ENCODE measurements at places on chromosomes 3 and 15.
A peak's percentile ranks its signal among the peaks of the same experiment; 100 is the strongest.

DNA sequence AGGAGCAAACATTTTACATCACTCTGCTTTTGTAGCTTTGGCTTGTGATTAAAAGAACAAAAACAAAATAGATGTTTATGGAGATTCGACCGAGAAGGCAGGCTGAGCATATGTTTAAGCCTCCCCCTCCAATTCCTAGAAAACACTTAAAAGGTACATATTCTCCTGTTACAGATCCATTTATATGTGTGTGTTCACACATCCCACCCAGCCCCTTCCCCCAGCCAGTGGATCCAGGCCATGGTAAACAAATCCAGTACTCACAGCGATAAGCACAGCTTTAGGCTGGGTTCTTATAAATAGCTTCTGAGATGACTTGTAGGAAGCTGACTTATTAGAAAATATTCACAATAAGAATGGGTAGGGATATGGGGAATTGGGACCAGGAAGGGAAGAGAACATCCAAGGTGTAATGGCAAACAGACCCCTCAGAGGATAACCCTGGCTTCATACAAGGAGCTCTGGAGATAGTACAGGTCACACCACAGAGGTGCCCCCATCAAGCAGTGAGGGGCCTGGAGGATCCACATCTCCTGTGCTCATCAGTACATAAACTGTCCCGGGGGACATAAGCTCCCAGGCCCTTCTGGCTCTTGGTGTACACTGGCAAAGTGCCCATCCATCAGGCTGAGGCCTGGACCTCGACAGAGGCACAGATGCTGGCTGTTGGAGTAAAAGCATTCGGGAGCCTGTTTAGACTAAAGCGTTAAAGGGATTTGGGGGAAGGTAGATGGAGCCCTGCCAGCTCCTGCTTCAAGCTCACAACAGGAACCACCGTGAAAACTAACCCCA is 70.0 kb upstream of the UBE2E1 start:
- DNase-seq = no peak

DNA sequence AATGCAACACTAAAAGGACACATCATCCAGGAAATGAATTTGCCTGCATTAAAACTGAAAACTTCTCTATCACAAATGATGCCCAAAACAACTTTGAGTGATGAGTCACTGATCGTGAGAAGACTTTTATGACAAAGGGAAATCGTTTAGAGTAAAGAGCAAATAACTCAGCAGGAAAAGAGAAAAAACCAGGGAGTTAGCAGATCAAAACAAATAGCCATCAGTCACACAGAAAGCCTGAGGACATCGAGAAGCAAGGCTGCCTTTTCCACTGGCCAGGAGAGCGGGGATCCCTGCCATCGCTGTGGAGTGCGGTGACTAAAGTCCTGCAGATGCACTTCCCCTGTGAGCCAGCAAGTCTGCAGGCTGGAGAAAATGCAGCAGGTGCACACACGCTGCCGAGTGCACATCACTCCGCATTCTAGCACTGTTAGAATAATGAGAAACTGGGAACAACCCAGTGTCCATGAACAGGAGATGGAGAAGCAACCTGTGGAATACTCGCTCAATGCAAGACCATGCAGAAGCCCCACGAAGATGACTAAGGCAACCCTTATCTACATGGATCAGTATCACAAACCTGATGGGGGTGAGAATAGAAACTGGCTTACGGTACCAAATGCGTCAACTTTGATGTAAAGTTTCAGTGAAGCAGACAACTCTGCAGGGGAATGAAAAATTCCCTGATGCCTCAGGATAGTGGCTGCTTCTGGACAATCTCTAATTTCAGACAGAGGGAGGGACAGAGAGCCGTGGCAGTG is 86.4 kb downstream of the NSMCE3 start:
- no peak for DNase-seq

DNA sequence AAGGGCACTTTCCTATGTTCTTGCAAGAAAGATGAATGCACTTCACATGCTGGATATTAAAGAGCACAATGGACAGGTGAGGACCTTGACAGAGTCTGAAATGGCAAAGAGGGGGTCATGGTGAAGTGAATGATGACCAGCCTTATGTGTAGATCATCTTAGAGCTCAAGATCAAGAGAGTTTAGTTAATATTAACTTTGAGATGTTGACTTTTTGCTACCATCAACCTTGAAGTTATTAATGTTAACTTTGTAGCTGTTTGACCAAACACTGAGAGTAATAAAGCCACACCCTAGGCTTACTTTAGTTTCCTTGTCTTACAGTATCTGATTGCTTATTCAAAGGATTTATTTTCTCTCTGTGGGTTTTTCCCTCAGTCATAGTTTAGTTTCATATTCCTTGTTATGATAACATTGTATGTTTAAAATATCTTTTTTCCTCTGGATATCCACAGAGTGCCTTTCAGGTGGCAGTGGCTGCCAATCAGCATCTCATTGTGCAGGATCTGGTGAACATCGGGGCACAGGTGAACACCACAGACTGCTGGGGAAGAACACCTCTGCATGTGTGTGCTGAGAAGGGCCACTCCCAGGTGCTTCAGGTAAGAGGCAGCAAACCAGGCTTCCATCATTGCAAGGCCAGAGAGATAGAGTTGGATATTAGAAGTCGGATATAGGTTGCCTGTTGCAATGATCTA is 5.4 kb downstream of the NFKBIZ start:
- no peak for DNase-seq

- no peak for DNase-seq
Observed at GRCh38 chr3:181888234-181888633, 176.5 kb downstream of the SOX2 start.

- DNase-seq = no peak
Observed at GRCh38 chr3:53312832-53313231, 34.5 kb downstream of the DCP1A start.

GRCh38 chr3:174409086-174409743 is 449.9 kb upstream of the NAALADL2 start:
- no peak for DNase-seq

- no peak for DNase-seq
Observed at GRCh38 chr3:36663666-36664291, 100.6 kb downstream of the DCLK3 start.

DNA sequence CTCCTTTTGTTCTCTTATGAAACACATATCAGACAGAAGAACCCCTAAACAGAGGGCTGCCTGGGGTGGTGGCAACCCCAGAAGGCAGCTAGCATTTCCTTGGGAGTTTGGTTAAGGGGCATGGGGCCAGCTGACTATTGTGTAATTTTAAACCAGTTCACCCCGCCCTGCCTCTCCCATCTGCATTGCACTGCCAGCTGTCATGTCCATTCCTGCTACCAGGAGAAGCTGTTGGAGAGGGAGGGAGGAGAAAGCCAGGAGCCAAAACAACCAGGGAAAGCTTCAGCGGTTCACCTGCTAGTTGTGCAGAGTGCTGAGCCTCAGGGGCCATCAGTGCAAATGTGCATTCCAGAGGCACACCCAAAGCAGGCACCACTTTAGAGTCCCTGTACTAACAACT is 47.6 kb upstream of the ATP1B3 start:
- no peak for DNase-seq

- DNase-seq = no peak
Observed at GRCh38 chr15:98085003-98085639, 124.6 kb downstream of the ARRDC4 start.

DNA sequence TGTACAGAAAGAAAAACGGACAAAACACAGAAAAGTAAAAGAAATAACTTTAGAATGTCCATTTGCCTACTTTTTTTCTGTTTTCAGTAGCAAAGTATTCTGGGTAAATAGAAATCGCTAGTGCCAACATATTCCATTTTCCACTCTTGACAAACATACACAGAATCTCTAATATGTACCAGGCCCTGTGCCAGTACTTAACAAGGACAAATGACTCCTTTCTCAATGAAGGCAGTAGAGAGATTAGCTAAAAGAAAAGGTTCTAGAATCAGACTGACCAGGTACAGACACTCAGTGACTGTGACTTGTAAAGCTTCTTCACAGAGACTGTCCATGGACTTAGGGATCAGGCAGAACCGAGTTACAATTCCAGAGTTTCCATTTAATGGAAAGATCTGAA is 165.8 kb upstream of the STAC start:
- DNase-seq = no peak

DNA sequence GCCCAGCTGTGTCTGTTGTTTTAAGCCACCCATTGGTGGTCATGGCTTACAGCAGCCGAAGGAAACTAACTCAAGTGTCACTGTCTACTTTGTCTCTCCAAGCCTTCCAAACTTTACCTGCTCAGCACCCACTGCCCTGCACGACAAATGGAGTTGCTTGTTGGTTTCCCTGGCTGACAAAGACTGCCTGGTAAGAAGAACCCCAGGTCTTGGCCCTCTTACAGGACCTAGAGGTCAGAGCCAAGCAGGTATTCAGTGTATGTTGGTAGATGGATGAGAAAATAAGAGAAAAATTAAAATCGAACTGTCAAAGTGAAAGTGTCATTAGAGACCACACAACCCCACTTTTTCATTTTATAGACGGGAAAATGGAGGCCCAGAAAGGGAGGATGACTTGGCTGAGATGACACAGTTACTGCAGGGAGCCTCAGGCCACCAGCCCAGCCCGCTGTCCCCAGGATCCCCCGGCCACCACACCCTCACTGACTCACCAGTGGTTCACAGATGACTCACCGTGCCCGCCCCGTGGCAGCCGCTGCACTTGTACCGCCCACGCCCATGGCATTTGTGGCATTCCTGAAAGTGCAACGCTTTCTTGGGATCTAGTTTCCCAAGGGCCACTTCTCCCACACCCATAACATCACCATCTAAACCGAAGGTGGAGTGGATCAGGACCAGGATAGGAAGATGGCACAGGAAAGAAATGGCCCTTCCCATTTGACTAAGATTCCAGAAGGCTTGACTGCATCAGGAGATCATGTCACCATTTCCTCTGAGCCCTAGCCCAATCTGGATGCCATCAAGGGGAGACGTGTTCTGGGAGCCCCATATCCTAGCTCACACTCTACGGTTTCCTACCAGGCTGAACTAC is 15.2 kb downstream of the SSUH2 start:
- DNase-seq = peak; percentile 21

DNA sequence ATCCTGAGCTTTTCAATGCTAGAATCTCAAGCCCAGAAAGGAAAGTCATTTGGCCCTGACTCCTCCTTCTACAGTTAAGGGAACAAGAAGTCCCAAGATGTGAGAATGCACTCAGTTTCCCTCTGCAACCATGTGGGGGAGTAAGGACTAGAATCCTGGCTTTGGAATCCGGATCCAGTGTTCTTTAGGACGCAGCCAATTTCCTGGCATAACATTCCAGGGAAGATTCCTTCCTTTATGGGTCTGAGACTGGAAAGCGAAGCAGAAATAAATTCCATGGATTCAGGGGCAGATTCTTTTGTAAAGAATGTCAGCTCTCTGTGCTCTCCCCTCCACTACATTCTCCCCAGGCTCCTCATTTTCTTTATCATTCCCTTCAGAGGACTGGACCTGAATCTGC is 151.8 kb upstream of the SOX14 start:
- no peak for DNase-seq

GRCh38 chr3:62372621-62373041 is 719 bp downstream of the FEZF2 start:
- DNase-seq = no peak

- DNase-seq = no peak
Observed at GRCh38 chr15:87287156-87287555, 969.4 kb downstream of the NTRK3 start.

GRCh38 chr15:37056177-37057121 is 43.9 kb downstream of the MEIS2 start:
- no peak for DNase-seq

DNA sequence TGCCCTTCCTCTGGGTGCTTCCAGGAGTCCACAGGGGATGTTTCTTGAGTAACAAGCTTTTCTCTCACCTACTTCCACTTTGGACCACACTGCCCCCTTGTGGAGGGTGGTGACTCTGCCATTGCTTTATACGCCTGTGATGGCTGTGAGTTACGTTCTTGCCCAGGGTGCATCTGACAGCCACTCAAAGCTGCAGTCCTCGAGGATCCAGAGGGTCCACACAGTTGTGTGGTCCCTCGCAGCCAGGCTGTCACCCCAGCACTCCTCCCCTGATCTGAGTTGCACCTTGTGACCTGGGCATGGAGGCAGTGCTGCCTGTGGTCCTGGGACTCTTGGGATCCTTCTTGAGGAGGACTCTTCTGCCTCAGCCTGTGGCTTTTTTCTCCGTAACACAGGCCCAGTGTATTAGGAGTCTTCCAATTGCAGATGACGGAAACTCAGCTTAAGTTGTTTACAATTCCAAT is 23.4 kb downstream of the FOXL2 start:
- peak; percentile 61 for DNase-seq

DNA sequence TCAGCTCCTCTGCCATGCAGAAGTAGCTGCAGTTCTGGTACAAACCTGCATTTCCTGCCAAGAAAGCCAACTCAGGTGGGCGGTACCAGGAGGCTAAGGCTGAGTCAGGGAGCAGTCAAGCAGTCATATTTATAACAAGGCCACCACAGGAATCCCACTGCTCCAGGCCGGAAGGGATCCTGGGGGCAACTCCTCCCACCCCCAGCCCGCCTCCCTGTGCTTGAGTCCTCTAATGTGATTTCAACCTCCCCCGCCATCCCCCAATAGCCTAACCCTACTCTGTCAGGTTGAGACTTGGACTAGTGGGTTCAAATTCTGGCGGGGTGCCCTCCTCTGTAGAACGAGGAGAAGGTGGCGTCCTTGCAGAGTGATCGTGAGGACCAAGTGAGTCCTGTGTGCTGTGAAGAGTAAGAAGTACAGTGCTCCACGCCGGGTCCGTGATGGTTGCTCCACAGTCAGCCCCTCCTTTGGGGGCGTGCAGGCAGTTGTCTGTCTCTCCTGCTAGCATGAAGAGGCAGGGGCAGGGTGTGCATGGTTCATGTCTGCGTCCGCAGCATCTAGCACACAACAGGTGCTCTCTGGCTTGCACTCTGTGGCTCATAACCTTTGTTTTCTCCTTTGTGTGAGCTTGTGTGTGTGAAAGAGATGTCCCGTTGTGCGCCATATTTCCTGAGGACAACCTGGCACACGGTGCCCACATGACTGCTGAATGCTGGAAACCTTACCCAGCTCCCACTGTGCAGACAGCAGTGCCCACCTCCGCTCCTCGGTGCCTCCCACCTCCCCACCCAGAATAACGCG is 78.3 kb downstream of the SMAD6 start:
- no peak for DNase-seq

DNA sequence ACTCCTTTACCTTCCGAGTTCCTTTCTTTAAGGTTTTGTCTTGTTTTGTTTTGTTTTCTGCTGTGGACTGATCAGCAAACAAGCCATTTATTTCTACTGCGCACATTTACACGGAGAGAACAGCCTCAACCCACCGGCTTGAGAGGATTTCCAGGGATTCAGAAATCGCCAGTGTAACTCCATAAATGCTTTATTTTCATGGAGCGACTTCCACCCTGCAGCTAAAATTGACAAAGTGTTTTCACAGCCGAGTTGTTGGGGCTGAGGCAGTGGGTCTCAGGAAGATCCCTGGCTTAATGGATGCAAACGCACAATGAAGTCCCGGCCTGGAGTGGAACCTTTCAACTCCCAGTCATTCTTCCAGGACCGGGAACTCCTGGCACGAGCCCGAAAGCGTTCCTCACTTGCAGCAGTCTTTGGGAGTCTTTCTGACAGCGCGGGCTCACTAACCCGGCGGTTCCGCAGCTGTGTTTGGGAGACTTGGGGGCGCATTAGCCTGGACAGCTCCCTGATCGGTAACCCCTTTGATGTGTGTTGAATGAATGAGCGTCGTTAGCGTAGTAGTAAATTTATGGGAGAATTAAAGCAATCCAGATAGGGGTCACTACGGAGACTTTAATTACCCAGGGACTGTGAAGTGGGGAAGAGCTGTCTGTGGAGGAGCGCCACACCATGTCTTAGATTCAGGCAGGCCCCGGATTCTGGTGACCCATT is 785 bp upstream of the MYRIP start:
- no peak for DNase-seq

All from stimulated activated CD4-positive, alpha-beta T cell treated with anti-CD3 and anti-CD28 coated beads, Interleukin-15, amount 100 ng/mL, for 1 hour (primary cell).